ENCODE measurements at places on chromosomes 13 and 19. TPM values are rescaled to one million over a fixed set of nuclear protein-coding genes. Genes with fewer than 3 reads are reported as not detected.

MEF2B gene
- 0.22 TPM for total RNA-seq

GRK1 gene
- total RNA-seq = not detected

CABP5 gene
- total RNA-seq = not detected

PCDH17 gene
- 0.11 TPM for total RNA-seq

ZNF317 gene
- 41.2 TPM for total RNA-seq

NECTIN2 gene
- total RNA-seq = 71.6 TPM

IGFL1 gene
- total RNA-seq = 0.77 TPM

FBL gene
- 186 TPM for total RNA-seq

DNA sequence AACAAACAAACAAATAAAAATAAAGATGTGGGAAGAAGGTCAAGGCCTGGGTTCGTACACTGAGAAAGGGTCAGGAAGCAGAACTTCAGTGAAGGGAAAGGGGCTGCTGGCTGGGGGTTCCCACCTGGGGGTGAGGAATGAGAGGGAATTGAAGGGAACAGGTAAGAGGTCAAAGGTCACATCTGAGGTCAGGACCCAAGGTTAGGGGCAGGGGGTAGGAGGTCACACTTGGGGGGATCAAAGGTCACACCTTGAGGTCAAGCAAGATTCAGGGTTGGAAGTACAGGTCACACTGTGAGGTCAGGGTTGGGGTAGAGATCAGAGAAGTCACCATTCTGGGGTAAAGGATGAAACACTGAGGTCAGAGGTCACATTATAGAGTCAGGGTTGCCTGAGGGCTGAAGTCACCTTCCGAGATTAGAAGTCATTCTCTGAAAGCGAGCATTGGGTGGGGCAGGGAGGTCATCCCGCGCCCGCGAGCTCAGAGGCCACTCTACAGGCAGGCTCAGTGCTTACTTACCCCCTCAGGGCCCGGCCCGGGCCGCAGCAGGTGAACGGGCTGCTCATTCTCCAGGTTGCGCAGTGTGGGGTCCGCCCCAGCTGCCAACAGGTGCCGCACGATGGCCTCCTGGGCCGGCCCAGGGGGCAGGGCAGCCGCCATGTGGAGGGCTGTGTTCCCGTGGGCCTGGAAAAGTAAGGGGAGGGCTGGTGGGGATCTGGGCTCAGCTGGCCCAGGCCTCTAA, 10.8 kb downstream of the NFKBID start:
- no peak for DNase-seq

GRCh38 chr13:113835461-113836270, 28.2 kb downstream of the GAS6 start:
- peak; percentile 36 for DNase-seq

- no peak for DNase-seq
These were observed 1.4 kb upstream of the HPN start for GRCh38 chr19:35039881-35040825.

DNA sequence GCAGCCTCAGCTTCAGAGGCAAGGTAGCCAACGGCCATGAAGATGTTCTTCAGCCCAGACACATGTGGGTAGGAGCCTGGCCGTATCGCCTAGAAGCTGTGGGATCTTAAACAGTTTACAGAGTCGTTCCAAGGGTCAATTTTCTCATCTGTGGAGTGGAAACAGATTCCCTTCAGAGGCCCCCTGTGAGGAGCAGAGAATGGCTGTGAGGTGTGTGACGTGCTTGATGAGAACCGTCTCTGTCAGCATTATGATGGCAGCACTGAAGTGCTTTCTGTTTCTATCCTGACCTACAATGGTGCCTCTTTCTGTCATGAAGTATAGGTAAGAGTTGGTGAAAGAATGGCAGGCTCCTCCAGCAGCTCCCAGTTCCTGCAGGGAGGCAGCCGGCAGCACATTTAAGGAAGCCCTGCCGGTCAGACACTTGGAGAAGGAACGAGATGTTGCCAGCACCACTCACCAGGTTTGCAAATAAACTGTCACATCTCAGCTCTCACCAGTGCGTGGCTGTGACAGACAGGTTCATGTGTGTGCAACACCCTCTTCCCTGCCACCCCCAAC, 277.3 kb downstream of the FOXO1 start:
- no peak for DNase-seq

DNA sequence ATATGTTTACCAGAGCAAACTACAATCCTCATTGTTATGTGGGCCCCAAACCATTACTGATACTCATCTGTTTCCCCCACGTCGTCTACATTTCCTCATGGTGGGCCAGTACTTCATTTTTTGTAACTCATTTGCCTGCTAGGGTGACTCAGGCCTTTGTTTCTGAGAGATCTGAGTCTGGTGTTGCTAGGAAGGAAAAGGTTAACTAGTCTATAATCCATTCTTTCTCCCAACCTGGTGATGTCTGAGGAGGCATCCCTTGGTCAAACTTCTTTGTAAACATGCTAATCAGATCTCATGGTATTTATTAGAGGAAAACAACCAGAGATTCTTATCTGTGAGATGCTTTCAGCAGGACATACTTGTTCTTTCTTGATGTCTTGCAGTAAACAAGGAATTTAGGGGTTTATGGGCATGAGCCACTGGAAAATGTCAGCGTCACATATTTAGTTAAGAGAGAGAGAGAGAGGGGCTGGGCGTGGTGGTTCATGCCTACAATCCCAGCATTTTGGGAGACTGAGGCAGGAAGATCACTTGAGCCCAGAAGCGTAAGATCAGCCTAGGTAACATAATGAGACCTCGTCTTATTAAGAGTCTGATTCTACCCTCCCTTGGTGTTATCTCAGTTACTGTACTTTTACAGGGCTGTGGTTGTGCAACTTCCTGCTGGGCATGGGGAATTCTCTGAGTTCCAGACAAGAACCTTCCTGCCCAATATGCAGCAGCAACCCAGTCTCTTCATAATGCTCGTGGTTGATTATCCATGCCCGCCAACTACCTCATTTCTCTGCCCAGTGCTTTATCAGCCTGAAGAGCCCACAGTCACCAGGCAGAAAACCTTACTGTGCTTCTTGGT, 9.7 kb upstream of the DPRX start:
- no peak for DNase-seq

- no peak for DNase-seq
These were observed 17.4 kb downstream of the CCDC70 start for GRCh38 chr13:51879133-51879532.

DNA sequence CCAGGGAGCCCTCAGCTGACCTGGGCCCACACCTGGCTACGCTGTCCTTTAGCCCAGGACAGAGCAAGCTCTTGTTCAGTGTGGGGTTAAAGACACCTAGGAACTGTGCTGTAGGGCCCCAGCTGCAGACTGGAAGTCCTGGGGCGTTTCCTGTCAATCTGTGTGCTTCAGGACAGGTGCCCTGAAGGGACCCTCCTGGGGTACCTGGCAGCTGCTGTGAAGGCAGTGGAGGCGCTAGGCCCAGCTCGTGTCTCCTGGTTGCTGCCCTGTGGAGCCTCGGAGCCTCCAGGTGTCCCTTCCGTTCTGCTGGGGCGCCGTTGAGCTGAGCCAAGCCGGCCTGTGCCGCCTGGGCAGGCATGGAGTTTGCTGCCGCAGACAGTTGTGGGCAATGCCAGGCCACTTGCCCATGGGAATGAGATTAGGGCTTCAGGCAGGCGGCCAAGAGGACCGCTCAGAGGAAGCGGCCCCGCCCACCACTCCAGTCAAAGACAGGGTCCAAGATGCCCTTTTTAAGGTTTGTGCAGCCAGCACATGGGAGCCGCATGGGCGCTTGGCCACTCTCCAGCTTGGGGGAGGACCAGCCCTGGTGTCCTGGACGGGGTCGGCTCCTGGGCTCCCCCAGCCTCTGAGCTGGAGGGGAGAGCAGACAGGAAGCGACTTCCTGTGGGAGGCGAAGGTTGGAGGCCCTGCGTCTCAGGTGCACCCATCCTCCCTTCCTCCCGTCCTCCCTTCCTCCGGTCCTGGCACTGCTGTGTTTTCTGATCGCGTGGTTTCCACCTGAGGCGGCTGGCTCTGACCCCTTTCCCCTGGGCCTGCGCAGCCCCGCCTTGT, 4.0 kb downstream of the PTBP1 start:
- DNase-seq = peak; percentile 22

GRCh38 chr19:6047256-6047655, 63.0 kb downstream of the RFX2 start:
- DNase-seq = no peak

DNA sequence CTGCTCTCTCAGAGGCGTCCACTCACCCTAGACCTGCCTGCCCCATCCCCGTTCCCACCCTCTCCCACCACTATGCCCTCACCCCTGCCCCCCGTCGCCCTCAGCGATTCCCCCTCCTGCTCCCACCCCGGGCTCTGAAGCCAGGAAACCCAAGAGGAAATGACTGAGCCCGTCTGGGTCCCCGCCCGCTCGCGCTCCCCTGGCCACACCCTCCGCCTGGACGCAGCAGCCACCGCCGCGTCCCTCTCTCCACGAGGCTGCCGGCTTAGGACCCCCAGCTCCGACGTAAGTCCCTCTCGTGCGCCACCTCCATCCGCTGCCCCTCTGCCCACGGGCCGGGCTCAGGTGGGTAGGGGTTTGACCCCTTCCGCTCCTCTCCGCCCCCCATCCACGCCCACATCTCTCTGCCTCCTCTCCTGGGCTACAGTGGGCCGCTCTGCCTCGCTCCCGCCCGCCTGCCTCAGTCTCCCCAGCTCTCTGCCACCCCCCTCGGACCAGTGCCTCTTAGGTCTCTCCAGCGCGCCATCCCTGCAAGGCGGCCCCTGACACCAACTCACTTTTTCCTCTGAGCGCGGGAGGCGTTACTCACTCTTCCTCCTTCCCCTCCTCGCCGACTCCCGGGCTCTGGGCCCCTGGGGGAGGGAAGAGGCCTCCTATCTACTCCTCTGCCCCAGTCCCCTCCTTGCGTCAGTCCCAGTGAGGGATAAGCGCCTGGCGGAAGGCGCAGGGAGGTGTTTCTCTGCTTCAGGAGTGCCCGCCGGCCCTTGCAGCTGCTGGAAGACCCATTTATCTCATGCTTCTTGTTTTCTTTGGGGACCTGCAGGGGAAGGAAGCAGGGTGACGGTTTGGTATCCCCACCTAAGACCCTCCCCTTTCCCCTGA, at the start of gene FXYD5:
Gene FXYD5, plus strand, starts transcription at position 211 of the 882 bp plus-strand sequence. CDS start 816 bp downstream, outside the sequence.
- DNase-seq = peak; percentile 70

DNA sequence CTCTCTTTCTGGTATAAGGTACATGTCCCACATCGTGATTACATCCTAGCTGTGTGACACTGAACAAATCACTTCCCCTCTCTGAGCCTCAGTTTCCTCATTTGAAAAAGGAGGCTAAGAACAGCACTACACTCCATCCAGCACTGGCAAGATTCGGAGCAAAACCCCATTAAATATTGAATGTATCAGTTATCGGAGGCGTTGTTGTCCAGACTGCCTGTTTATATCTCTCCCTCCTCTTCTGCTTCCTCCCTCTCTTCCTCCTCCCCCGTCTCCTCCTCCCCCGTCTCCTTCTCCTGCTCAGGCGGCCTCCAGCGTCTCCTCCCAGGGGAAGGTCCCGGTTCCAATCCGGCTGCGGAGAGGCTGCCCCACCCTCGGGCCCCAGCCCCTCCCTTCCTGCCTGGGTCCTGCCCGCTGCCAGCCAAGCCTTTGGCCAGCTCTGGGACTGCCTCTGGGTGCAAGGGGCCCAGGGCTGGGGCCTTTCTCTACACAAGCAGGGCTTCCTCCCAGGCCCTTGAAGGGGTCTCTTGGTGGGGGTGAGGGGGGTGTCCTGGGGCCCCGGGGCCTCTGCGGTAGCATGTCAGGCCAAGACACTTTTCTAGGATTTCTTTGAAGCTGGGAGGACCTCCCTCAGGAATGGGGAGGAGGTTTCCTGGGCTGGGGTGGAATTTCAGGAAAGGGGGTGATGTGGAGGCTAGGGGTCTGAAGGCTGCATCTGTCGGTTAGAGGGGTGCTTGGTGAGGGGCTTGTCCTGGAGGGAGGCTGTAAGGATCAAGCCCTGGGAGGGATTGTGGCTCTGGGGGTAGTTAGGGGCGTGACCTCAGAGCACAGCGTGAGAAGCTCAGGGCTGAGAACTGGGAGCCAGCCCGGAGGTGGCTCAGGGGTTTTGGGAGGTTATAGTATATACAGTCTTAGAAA, 1.9 kb downstream of the RRAS start:
- peak; percentile 87 for DNase-seq

GRCh38 chr13:44726778-44727177, 150.6 kb upstream of the TSC22D1 start:
- peak; percentile 49 for DNase-seq

GRCh38 chr13:21109168-21109567, 47.8 kb upstream of the LATS2 start:
- DNase-seq = no peak

GRCh38 chr13:71260246-71260645, 606.8 kb downstream of the DACH1 start:
- DNase-seq = no peak

DNA sequence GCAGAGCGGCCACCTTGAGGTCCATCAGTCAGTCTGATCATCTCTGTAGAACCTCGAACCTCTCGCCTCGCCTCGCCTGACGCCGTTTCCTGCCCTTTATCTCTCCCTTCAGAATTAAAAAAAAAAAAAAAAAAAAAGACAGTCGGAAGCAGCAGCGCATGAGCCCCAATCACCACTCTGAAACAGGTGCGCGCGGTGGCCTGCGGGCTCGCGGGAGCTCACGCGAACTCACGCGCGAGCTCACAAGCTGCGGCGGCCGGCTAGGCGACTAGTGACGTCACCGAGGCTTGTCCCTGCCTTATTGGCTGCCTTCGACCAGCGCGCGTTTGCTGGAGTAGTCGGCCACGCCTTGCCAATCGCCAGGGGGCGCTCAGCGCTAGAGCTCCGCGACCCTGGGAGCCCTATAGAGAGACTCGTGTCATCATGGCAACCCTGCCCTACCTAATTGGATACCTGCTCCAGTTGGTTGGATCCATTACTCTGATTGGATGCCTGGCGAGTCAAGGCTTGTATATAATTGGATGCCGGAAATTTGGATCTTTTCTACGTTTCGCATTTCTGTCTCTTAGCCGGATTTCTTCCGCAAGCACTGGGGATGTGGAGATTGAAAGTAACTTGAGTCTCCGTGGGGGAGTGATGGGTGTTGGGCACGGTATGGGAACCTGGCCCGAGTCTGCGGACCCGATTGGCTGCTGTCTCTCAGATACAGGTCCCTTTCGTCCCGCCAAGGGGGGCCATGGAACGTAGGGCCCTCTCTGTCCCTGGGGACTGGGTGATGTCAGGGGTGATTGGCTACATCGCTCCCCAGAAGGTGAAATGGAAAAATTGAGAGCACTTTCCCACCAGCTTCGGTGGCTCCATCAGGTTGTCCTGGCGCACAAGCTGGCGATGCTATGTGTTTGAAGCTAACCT, 31.6 kb downstream of the SYT3 start:
- peak; percentile 34 for DNase-seq

GRCh38 chr19:1170938-1171754, 2.9 kb downstream of the SBNO2 start:
- DNase-seq = peak; percentile 33

GRCh38 chr13:76917095-76917494, 30.9 kb upstream of the KCTD12 start:
- no peak for DNase-seq

DNA sequence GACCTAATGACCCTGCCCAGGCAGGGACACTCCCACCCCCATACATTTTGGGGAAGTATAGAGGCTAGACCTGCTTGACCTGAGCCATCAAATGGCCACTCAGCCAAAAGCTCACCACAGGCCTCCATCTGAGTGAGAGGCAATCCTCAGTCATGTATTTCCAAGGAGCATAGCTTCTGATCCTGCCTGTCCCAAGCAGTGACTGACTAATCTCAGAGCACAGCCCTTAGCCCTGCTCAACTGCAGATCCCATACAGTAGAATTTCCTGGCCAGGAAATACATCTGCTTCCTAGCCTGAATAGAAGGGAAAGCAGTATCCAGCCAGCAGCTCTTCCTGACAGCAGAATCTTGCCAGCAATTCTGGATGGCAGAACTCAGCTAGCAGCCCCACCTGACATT, 880.6 kb upstream of the GPC6 start:
- no peak for DNase-seq
